ENCODE measurements at places on chromosomes 2 and 18.

DNA sequence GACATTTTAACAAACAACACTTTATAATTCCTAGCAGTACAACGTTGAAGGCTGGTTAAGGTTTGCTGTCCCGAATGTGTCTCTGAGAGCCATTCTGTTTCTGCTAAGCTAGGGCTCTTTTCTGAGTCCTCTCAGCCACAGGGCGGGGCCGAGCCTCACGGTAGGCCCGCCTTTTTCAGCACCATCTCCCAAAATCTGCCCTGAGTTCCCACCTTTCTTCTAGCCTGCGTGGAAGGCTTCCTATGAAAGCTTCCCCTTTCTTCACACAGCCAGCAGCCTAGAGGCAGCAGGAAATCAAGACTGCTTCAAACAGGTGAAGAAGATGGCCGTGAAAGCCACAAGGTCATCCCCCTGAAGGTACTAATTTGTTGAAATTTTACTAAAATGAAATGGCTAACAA is 255.5 kb downstream of the CDH2 start:
- peak; percentile 43 for DNase-seq

- peak; percentile 6 for DNase-seq
Measured at GRCh38 chr2:55269645-55269990, 587 bp upstream of the MTIF2 start.

GRCh38 chr2:109317471-109318095 is 188.6 kb downstream of the SH3RF3 start:
- DNase-seq: no peak

DNA sequence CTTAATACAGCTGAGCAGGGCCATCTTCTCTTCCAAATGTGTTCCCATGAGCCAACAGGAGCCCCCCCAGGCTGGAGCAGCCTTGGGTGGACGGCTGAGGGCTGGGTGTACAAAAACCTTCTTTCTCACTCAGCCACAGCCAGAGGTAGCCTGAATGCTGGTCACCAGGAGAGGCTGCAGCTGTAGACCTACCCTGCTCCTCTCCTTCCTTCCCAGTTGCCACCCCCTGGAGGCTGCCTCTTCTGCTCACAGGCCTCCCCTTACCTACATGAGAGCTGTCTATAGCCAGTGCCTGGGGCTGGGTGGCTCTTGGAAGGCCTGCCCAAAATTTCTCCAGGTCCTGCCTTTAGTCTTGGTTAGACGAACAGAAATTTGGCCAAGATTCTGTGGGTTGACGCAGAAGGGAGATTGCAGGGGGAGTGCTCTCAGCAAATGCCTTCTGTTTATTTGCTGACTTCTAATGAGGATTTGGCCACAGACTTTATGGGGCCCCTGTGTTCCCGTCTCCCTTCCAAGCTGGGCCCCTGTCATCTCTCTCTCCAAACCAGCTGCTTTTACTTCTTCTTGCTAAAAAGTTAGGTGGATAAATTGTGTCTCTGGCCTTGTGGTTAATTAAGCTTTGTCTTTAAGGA is 18.3 kb downstream of the CELF4 start:
- DNase-seq: no peak

DNA sequence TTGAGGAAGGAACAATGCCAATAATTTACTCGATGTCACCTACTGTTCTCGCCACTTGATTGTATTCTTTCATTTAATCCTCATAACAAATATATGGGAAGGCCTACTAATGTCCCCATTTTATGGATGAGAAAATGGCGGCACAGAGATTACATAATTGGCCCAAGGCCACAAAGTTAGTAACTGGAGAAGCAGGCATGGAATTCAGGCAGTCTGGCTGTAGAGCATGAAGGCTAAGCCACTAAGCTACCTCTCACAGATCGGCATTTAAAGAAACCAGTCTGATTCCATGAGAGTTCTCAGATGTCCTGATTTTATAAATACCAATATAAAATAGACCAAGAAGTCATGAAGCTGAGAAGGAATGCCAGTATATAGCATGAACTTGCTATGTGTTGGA is 121.8 kb upstream of the EPAS1 start:
- DNase-seq: no peak

DNA sequence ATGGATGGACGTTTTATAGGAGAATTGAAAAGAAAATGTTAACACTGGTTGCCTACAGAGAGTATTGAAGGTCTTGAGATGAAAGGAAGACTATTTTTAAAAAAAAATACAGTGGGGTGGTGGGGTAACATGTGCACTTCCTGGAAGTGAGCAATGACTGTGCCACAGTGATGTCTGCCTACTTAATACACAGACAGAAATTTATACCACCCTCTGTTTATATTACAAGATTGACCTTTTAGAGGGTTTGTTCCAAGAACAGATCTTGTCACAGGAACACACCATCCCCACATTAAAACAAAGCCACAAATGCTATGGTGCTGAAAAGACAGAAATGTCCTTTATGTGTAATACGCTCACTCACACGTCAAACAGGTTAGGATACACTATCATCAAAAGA is 87.6 kb downstream of the THADA start:
- DNase-seq: no peak

DNA sequence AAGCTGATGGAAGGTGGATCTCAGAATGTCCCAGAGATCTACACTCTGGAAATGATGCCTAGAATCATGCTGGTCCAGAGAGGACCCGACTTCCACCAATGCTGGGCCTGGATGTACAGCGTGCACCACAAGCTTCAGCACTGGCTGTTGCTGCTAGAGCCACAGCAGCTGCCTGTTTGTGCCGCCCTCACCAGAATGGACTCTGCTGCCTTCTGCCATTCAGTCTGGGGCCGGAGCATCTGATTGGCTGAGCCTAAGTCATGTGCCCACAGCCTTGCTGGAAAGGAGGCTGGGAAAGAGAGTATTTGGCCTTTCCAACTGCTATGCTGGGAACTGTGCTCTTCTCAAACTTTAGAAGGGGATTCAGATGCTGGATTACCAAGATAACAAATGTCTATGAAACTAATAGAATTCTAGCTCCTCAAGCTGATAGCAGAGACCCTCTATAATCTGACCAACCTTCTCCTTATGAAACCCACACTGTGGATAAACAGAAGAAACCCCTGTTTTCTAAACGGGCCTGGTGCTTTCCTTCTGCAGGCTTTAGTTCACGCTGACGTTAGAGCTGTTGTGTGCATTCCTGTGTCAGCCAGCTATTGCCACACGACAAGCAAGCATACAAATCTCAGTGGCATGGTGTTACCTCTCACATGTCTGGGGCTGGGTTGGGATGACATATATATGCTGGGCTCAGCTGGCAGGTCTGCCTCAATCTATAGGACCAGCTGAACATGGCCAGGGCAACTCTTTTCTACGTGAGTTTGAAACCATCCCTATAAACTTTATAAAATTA is 4.1 kb upstream of the LOXHD1 start:
- DNase-seq: no peak

DNA sequence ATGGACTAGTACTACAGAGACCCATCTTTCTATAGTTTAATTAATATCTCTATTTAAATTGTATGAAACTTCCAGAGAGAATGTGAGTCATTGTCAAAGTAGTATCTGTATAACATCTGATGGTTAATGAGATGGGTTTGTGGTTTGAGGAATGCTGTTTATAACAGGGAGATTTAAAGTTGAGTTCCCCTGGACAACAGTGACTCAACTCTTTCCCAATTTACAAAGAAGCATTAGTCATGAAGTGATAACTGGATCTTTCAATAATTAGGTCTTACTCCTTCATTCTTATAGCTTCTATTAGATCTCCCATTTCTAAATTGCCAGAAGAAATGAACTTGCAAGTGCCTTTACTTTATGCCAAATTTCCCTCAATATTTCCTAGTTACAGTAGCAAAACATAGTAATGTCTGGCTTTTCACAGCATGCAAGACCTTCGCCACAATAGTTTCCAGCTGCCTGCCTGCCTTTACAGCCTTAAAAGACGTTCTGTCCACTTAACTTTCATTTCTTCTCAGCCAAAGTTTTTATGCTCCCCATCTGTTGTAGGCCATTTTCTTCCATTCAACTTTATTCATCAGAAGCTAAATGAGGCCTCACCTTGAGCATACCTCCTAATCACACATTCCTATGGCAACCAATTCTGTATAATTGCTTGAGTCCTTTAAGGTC is 47.7 kb upstream of the WDR75 start:
- DNase-seq: peak; percentile 92

GRCh38 chr2:47905386-47906156 is 727 bp downstream of the FBXO11 start:
- DNase-seq: no peak
